ENCODE measurements at places on chromosomes 13 and 19.

DNA sequence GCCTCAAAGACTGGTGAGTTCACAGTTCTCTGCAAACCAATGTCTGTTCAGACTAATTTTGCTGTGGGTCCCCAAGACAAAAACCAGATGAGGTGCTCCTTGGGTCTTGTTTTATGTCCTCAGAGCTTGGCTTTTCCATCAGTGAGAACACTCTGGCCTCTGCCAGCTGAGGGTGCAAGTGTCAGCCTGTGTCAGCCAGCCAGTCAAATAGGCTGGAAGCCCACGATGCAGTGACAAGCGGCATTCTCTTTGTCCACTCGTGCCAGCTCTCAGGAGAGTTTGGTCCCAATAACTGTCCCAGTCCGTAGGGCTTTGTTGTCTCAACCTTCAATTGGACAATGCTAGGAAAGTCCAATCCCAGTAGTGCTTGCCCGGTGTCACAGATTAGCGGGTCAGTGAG is 9.4 kb upstream of the AKT2 start:
- DNase-seq = no peak

DNA sequence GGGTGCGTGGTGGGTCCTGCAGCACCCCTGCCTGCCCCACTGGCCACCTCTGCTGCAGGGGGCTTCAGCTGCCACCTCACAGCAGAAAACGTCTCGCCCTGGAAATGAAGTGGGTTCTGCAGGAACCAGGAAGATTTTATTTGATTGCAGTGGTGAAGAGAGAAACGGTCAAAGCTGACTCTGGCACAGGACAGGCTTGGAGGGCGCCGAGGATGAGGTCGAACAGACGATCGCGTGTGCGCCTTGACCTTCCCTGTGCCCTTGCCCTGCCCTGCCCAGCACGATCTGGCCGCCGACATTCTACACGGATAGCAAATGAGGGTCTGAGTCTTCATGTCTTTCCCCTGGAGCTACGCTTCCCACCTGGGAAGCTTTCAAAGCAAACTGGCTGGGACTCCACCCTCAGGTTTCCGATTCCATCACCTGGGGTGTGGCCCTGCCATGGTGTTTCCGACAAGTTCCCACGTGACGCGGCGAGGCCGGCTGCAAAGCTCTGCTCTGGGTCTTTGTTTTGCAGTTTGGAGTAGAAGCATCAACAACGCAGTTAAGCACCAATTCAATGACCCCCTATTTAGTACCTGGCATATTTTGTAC is 50.3 kb upstream of the TUBGCP3 start:
- DNase-seq = no peak

DNA sequence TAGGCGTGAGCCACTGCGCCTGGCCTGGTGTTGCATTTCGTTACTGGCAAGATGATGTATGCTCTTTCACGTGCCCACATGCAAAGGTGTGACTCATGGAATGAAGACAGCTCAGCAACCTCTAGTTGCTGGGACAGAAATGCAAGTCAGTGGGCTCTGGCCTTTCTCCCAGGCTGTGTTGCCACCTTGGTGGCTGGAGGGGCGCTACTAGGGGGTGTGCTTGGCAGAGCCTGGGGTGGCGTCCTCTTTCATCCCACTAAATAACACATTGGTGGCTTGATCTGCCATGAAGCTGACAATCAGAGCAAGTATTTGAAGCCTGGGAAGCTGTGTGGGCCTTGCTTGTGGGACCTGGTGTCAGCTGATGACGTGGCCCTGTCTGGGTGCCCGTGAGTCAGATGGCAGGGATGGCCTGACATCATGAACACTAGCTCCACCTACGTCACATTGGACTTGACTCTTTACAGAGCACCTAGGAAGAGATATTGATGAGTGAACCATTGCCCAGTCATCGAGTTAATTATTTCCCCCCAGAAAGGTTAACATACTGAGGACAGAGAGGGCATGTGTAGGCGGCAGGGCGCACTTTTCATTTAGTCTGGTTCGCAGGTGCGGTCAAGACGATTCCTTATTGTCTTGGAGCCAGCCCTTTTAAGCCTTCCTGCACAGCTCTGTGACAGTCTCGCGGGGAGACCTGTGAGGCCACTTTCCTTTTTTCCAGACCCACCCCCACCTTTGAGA is 154.2 kb downstream of the TM9SF2 start:
- peak; percentile 57 for DNase-seq

GRCh38 chr19:8610041-8610935 is at the start of gene ADAMTS10:
Gene ADAMTS10 (minus strand): TSS chr19:8610715. CDS start chr19:8605710, 5,005 bp downstream.
- DNase-seq = peak; percentile 59
